ENCODE measurements at places on chromosomes 2 and 18.

- no peak for DNase-seq
Measured at GRCh38 chr2:146238254-146238966, 1606.4 kb upstream of the ACVR2A start.

- no peak for DNase-seq
Measured at GRCh38 chr2:174753038-174753633, 11.1 kb downstream of the CHRNA1 start.

DNA sequence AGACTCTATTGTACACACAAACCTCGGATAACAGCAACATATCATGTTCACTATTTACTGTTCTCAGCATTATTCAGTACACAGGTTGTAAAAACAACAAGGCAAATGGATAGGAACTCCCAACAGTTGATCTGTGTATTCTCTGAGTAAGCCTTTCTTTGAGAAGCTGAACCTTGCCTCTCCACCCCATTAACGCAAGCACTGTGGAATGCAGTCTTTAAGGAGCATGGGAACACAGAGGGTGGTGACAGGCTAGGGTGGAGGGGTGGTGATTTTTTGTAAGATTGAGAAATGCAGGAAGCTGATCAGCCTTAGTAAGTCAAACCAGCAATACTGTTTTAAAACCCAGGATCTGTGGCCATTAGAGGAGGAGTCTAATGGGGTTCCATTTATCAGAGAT, 19.6 kb upstream of the SERPINB11 start:
- peak; percentile 94 for DNase-seq

- DNase-seq = no peak
Measured at GRCh38 chr18:49652881-49653724, 91.2 kb downstream of the LIPG start.

DNA sequence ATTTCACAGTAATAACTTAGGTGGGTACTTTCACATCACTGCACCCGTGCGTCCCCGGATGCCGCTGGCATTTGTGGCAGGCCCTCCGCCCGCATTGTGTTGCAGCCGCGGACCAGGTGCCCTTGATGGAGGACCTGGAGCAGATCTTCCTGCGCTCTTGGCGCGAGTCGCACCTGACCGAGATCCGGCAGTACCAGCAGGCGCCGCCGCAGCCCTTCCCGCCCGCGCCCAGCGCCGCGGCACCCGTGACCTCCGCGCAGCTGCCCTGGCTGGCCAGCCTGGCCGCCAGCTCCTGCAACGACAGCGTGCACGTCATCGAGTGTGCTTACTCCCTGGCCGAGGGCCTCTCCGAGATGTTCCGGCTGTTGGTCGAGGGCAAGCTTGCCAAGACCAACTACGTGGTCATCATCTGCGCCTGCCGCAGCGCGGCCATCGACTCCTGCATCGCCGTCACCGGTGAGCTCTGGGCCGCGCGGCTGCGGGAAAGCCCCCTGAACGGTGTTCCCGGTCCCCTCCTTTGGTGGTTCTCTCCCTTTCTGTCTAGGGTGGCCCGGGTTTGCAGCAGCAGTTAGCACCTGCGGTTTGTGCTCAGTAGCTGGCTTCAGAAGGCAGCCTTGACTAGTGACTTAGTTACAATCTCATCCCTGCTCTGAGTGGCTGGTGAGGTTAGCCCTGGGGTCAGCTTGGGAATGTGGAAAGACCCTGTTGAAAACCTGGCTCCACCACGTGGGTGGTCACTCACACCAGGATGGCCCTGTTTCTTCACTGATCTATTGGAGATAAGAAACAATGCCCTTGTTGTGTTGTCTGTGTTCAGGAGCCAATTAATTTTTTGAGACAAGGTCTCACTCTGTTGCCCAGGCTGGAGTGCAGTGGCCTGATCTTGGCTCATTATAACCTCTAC, 59.1 kb downstream of the GREB1 start:
- DNase-seq = no peak

DNA sequence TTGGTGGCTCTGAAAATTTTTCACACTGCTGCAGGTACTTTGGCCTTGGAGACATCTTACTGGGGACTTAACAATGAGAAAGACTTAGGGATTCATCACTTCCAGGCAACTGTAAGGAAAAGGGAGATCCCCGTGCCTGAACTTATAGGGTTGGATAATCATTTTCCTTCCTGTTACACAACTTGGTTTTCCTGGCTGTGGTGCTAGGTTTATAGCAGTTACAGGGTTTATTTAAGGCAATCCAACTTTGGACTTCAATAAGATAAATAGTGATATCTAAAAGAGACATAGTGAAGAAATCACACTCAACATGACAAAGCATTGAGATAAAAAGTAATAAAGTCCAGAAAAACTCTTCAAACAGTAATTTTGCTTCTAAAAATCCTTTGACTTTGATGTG, 70.2 kb upstream of the RAPH1 start:
- no peak for DNase-seq

- peak; percentile 76 for DNase-seq
Measured at GRCh38 chr2:118387509-118387908, 299.2 kb downstream of the INSIG2 start.

GRCh38 chr2:113138428-113139322, 11.3 kb downstream of the IL1RN start:
- DNase-seq = peak; percentile 10

GRCh38 chr18:26648509-26649192, 100.3 kb upstream of the KCTD1 start:
- DNase-seq = no peak

GRCh38 chr2:178359192-178359912, 91.6 kb downstream of the PRKRA start:
- no peak for DNase-seq

GRCh38 chr2:40511661-40512213, 59.8 kb upstream of the SLC8A1 start:
- DNase-seq = peak; percentile 78

GRCh38 chr2:220779931-220780330, 792.2 kb downstream of the EPHA4 start:
- peak; percentile 49 for DNase-seq

GRCh38 chr2:204871231-204871953, 326.1 kb downstream of the PARD3B start:
- DNase-seq = no peak

- DNase-seq = no peak
Measured at GRCh38 chr2:202418027-202418426, 41.9 kb downstream of the BMPR2 start.

DNA sequence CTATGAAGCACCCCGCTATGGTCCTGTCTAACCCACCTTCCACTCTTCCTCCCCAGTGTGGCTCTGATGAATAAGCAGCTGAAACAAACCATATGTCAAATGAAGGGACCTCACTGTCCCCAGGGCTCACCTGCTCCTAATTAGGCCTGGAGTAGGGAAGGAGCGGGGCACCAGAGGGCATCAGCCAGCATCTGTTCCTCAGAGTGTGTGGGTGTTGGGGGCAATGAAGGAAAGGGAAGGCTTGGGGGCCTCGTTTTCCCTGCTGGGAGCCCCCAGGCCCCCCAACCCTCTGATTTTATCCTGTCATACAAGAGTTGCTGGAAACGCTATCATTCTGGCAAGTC, 274.7 kb downstream of the HAUS1 start:
- no peak for DNase-seq

- DNase-seq = no peak
Measured at GRCh38 chr2:156165742-156166141, 166.8 kb downstream of the NR4A2 start.

DNA sequence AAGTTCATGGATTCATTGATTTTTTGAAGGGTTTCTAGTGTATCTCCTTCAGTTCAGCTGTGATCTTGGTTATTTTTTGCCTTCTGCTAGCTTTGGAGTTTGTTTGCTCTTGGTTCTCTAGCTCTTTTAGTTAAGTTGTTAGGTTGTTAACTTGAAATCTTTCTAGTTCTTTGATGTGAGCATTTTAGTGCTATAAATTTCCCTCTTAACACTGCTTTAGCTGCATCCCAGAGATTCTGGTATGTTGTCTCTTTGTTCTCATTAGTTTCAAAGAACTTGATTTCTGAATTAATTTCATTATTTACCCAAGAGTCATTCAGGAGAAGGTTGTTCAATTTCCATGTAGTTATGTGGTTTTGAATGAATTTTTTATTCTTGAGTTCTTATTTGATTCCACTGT, 210.6 kb downstream of the IRS1 start:
- no peak for DNase-seq

DNA sequence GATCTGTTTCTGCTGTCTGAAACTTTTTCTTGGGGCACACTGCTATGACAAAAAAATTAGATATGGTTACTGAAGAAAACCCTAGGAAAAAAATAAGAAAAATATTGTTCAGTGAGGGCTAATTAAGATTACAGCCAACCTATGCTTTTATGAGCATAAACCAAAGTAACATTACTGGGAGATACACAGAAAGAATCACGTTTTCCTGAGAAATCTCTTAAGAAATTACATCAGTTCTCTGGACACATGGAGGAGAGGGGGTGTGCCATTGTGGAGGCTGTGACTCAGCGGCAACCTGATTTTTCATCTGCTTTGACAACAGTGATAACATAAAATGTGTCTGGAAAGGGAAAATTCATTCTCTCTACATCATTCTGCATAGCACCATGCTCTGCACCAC, 13.4 kb upstream of the NMI start:
- DNase-seq = peak; percentile 66

- no peak for DNase-seq
Measured at GRCh38 chr2:1527153-1527992, 114.1 kb downstream of the TPO start.

GRCh38 chr2:199603721-199604291, 146.1 kb upstream of the SATB2 start:
- DNase-seq = no peak

GRCh38 chr18:69651243-69651642, 250.6 kb downstream of the DOK6 start:
- no peak for DNase-seq

- DNase-seq = no peak
Measured at GRCh38 chr2:160220026-160220425, 20.0 kb upstream of the ITGB6 start.

DNA sequence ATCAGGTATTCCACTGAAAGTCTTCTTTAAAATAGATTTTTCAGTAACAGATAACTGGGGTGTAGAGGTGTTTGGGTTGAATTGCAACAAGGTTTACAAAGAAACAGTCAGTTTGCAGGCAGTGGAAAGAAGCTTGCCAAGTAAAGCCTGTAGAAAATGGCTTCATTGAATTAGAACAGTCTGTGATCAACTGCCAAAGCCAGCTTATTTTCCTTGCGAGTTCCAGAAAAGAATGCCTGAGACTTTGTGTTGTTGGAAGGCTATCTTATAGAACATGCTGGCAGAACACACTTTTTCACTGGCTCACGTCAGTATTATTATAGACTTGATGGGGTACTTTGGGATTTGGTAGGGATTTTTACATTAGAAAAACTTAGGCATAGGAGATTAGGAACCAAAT, 601.0 kb downstream of the XIRP2 start:
- no peak for DNase-seq

- DNase-seq = no peak
Measured at GRCh38 chr2:127614246-127614645, 31.7 kb upstream of the GPR17 start.

GRCh38 chr2:208254871-208255556, at the start of gene IDH1:
TSS of gene IDH1 (minus strand) at chr2:208255071. CDS start at chr2:208251551, 3,520 bp downstream.
- DNase-seq = peak; percentile 54

GRCh38 chr2:45028276-45028675, 19.0 kb upstream of the SIX2 start:
- no peak for DNase-seq

- no peak for DNase-seq
Measured at GRCh38 chr2:54560146-54560881, 104.2 kb downstream of the SPTBN1 start.

- no peak for DNase-seq
Measured at GRCh38 chr2:230735884-230736283, 23.2 kb downstream of the CAB39 start.

GRCh38 chr18:6207116-6207515, 207.6 kb downstream of the L3MBTL4 start:
- no peak for DNase-seq

Measured in GM04503 (cell line).